ENCODE measurements at places on chromosomes 4 and X.

DNA sequence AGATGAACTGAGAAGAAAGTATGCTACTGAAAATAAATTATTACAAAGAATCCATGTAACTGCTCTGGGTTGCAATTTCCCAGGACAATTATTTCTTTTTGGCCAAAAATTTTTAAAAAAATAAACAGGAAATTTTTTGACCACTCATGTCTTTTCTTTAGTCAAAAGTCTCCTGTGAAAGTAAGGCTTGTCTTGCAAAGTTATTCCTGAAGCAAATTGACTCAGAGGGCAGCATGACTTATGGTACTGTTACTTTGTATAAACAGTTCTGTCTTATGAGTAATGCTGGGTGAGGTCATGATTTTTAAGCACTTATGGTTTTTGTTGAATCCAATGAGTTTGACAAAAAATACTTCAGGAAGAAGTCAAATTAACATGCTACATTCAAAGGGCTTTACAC lies 292.8 kb upstream of the ARSJ start:
- peak; percentile 40 for DNase-seq

GRCh38 chr4:31392923-31393322 lies 672.8 kb downstream of the PCDH7 start:
- DNase-seq = no peak

- no peak for DNase-seq
Observed at GRCh38 chr4:153747406-153747955, 12.3 kb downstream of the RNF175 start.

GRCh38 chrX:107825698-107826237 lies at the start of gene MID2:
TSS of gene MID2 (plus strand) at chrX:107825866. CDS start at chrX:107826427, 561 bp downstream.
- DNase-seq = peak; percentile 29

- no peak for DNase-seq
Observed at GRCh38 chr4:87912164-87913004, 63.1 kb upstream of the SPP1 start.

DNA sequence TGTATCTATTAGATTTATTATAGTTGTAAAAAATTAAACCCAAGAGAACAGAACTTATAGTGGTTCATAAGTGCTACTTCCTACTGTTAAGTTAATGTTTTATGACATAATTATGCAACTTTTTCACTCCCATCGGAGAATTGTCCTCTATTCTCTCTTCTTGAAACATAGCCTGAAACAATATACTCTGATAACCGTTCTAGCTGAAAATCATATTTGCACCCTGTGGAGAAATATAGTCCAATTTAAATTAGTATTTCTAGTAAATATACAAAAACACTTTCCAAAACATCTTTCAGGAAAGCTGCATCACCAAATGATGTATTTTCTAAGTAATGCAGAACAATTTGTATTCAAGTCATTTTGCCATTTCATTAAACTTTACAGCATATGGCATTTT lies 586.4 kb downstream of the PRR32 start:
- DNase-seq = no peak

- DNase-seq = no peak
Observed at GRCh38 chr4:72314869-72315268, 254.2 kb downstream of the ADAMTS3 start.

All from HCT116 (cell line).